Activated CD4-positive, alpha-beta T cell treated with anti-CD3 and anti-CD28 coated beads, Interleukin-2, amount 10 ng/mL, durations not matched to agents 7 days and 5 days (primary cell): ENCODE measurements at places on chromosomes 6 and 20. TPM values are rescaled to one million over a fixed set of nuclear protein-coding genes. Genes with fewer than 3 reads are reported as not detected.
A peak's percentile ranks its signal among the peaks of the same experiment; 100 is the strongest.

GRCh38 chr6:69427882-69428281 is 368.9 kb downstream of the LMBRD1 start:
- no peak for DNase-seq

- no peak for DNase-seq
Observed at GRCh38 chr6:48186746-48187145, 75.7 kb upstream of the PTCHD4 start.

DNA sequence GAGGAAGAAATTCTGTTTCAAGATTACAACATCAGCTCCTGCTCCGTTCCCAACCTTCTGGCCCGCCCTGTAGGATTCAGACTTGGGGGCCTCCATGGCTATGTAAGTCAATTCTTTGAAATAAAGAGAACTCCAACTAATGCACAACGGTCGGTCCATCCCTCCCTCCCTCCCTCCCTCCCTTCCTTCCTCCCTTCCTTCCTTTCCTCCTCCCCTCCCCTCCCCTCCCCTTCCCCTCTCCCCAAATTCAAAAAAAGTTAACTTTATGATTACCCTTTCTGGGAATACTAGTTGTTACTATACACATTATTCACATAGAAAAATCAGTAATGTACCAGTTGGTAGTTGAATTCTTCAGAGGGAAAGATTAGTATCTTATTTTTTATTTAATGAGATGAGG is 179.7 kb upstream of the AGPAT4 start:
- no peak for DNase-seq

GRCh38 chr20:48844996-48845395 is 17.2 kb upstream of the PREX1 start:
- DNase-seq, result no peak

GRCh38 chr20:46359233-46359751 is 47.1 kb downstream of the ELMO2 start:
- DNase-seq, result no peak

GRCh38 chr6:164066766-164067165 is 652.2 kb downstream of the QKI start:
- no peak for DNase-seq

GRCh38 chr6:75986935-75987334 is 85.5 kb downstream of the IMPG1 start:
- no peak for DNase-seq

DNA sequence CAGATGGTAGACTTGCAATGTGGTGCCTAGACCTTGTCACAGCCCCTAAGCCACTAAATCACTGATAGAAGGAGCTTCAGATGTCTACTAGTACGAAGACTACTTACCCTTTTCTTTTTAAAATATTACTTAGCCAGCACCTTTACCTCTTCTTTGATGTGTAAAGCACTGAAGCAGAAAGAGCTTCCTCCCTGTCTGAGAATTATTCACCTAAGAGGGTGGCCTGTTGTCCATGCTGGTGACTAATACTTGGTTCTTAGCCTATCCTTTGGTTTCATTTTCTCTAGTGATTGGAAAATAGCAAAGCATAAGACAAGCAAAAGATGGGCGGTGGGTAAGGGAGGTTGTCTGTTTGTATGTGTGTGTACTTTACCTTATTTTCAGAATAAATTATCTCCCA is 794.6 kb downstream of the TFAP2A start:
- DNase-seq, result no peak

DNA sequence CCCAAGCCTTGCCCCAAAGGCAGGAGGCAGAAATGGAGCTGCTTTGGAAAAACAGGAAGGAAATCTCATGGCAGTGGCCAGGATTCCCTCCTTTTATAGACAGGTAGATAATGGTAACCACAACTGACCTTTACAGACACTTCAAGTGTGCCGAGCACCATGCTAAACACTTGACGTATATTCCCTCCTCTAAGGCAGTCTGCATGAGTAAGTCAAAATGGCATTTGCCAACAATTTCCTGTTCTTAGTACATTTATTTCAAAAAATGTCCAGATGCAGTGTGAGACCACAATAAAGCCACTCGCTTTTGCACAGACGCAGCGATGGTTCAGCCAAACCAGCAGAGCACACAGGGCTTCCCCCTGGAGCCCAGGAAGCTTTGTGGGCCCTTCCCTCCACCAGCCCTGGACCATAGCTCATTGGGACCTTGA is 16.5 kb upstream of the GPR6 start:
- no peak for DNase-seq

GRCh38 chr6:105592329-105592728 is 189.4 kb upstream of the PREP start:
- DNase-seq, result no peak

- DNase-seq, result no peak
Observed at GRCh38 chr6:57324538-57324937, 7.1 kb downstream of the PRIM2 start.

DNA sequence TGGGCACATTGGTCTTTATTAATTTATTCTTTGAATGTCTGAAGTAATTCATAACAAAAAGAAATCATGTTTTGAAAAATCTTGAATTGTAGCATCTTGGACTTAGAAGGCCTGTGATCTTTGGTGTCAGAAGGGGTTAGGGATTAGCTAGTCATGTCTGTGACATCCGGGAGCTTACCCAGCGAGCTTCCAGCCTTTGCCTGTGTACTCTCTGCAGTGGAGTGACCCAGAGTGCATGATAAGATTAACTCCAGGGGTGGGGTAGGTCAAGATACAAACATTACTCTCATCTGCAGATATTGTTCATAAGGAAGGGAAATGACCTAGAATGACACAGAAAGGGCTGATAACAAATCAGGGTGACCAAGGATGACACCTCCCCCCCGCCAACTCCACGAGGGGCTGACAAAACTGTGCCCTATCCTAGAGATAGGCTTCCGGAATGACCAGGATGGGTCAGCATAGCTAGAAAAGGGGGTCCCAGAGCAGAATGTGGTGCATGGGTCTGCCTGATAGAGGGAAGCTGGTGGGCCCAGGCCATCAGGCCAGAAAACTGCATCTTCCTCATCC is 56.6 kb upstream of the BLCAP start:
- DNase-seq, result no peak

- DNase-seq, result no peak
Observed at GRCh38 chr6:37657112-37657886, 40.4 kb downstream of the MDGA1 start.

GRCh38 chr20:40683221-40683893 is 5.7 kb downstream of the MAFB start:
- DNase-seq, result no peak

DNA sequence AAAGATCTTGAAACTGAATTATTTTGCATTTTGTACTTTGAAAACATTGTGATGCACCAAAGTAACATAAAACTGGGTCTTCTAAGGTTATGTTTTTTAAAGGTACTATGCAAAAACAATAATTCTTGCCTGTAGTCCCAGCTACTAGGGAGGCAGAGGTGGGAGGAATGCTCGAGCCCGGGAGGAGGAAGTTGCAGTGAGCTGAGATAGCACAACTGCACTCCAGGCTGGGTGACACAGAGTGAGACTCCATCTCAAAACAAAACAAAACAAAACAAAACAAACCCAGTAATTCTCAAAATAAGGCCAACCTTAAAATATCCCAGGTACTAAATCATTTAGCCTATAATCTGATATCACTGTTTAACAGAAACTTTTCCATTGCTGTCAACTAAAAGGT is 269.6 kb downstream of the KHDC1L start:
- DNase-seq, result no peak

- peak; percentile 42 for DNase-seq
Observed at GRCh38 chr6:215335-216034, 76.8 kb upstream of the DUSP22 start.

GRCh38 chr20:44656448-44656847 is 4.9 kb upstream of the ADA start:
- DNase-seq, result no peak

DNA sequence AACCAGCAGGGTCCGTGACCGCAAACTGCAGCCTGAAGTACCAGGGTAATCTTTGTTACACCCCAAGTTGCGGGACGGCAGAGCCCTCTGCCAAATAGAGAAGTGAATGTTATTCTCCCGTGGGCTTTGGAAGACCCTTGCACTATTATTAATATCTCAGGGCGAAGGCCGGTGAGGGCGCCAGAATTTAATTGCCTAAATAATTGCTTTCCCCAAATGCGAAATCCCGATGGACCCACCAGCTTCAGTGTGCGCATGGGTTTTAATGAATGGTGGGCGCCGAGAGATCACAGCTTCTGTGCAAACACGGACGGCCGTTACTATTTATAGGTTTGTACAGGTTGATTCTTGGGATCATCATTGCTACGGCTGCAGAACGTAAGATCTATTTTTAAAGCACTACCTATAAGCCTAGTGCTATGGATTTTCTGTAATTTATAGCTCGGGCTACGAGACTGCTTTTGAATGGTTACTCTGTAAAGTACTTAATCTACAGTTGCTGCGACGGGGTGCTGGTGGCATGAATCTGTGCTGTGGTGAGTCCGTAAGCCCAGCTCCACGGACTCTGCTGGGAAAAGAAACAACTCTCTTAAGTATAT is 15.2 kb upstream of the PHACTR3 start:
- DNase-seq, result no peak

- no peak for DNase-seq
Observed at GRCh38 chr6:5094327-5094726, 9.2 kb downstream of the PPP1R3G start.

GRCh38 chr6:144673807-144674206 is 388.7 kb downstream of the UTRN start:
- no peak for DNase-seq

DNA sequence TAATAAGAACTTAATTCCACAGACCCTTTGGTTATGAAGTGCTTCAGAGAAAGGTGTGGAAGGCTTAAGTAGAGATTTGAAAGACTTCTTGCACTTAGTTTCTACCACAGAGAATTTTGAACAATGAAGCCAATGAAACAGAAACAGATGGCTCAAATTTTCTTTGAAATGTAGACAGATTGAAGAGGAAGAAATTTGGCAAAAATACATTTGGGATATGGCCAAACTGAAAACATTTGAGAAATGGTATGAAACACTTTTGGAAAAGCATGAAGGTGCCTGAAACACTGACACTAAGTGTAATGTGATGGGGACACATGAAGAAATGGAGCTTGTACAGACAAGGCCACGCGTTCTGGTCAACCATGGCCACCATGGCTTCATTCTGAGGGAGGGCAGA is 272.4 kb upstream of the EXOC2 start:
- no peak for DNase-seq

- DNase-seq, result no peak
Observed at GRCh38 chr20:37566590-37567330, 39.1 kb upstream of the BLCAP start.

- DNase-seq, result peak; percentile 53
Observed at GRCh38 chr6:11653028-11653583, 115.6 kb downstream of the TMEM170B start.

DNA sequence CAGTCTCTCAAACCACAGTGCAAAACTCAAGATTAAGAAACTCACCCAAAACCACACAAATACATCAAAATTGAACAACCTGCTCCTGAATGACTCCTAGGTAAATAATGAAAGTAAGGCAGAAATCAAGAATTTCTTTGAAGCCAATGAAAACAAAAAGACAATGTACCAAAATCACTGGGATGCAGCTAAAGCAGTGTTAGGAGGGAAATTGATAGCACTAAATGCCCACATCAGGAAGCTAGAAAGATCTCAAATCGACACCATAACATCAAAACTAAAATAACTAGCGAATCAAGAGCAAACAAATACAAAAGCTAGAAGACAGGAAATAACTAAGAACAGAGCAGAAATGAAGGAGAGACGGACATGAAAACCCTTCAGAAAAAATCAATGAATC is 70.5 kb downstream of the TBC1D32 start:
- DNase-seq, result no peak

- peak; percentile 31 for DNase-seq
Observed at GRCh38 chr6:166540631-166541331, 45.7 kb downstream of the RAMACL start.

DNA sequence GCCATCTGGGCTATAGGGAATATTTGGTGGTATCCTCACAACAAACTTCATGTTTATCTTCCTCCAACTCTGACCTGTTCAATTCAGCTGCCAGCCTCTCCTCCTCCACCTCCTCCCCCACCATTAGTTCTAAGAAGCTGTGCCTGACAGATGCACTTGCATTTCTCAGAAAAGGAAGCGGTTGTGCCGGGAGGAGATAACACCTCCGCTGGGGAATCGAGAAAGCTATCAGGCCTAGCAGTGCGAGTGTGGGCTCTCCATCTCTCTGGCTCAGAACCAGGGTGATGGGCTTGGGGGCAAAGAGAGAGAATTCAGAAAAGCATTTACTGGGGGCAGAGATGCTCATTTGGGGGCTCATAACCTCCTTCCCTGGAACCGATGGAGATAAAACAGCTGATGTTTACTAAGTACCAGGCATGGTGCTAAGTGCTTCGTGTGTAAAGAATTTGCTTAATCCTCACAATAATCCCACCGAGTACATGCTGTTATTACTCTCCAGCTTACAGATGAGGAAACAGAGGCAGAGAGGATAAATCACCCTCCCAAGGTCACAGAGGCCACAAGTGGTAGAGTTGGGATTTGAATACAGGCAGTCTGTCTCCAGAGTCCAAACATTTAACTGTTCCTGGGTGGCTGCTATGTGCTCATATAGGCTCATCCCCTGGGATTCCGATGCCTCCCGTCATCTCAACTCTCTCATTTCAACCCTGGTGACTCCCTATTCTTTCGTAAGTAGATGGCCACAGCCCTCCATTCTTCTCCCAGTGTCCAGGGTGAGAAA is 38.3 kb downstream of the COX4I2 start:
- DNase-seq, result peak; percentile 87

The C20orf173 gene
- total RNA-seq, result not detected

The SPINT4 gene
- total RNA-seq, result not detected

The EXOC2 gene
- 42.7 TPM for total RNA-seq

The DUSP22 gene
- total RNA-seq, result 36.7 TPM

The CD24 gene
- 0.31 TPM for total RNA-seq

The ITPR3 gene
- total RNA-seq, result 65.8 TPM

The TNFRSF6B gene
- 1.0 TPM for total RNA-seq

The HRH3 gene
- total RNA-seq, result not detected
